Cardiac muscle cell (in vitro differentiated cells and primary cell): ENCODE measurements at places on chromosomes 7 and 10.

GRCh38 chr7:46291050-46291438 lies 370.0 kb upstream of the IGFBP3 start:
- peak overlapping the region; percentile 67 for H3K27ac ChIP-seq
- no peak overlapping the region for H3K4me3 ChIP-seq
- peaks cover 37% of the 10 kb centered on the region for H3K4me1 ChIP-seq

DNA sequence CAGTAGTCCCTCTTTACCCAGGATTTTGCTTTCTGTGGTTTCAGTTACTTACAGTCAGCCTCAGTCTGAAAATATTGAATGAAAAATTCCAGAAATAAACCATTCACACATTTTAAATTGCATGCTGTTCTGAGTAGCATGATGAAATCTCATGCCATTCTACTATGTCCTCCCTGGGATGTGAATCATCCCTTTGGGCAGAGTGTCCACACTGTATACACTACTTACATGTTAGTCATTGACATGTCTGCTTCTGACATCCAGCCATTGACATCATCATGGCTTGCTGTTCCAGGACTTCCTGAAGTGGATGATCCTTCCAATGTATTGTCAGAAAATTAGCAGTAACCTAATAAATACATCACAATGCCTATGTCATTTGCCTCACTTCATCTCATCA lies 34.6 kb upstream of the MALRD1 start:
- no peaks in the 10 kb centered on the region for H3K36me3 ChIP-seq
- H3K27ac ChIP-seq: no peak overlapping the region
- no peaks in the 10 kb centered on the region for H3K27me3 ChIP-seq
- peak; percentile 2 for DNase-seq

- no peak overlapping the region for H3K4me3 ChIP-seq
- no peaks in the 10 kb centered on the region for H3K36me3 ChIP-seq
- DNase-seq: no peak
- no peak overlapping the region for H3K27ac ChIP-seq
- H3K4me1 ChIP-seq: peaks cover 28% of the 10 kb centered on the region
- H3K27me3 ChIP-seq: no peaks in the 10 kb centered on the region
Observed at GRCh38 chr10:33673839-33674415, 339.5 kb upstream of the NRP1 start.

- H3K4me1 ChIP-seq: peaks cover 1% of the 10 kb centered on the region
- no peaks in the 10 kb centered on the region for H3K36me3 ChIP-seq
- no peak overlapping the region for H3K27ac ChIP-seq
- no peak overlapping the region for H3K4me3 ChIP-seq
Observed at GRCh38 chr10:30839652-30840051, 192.0 kb downstream of the ZNF438 start.

DNA sequence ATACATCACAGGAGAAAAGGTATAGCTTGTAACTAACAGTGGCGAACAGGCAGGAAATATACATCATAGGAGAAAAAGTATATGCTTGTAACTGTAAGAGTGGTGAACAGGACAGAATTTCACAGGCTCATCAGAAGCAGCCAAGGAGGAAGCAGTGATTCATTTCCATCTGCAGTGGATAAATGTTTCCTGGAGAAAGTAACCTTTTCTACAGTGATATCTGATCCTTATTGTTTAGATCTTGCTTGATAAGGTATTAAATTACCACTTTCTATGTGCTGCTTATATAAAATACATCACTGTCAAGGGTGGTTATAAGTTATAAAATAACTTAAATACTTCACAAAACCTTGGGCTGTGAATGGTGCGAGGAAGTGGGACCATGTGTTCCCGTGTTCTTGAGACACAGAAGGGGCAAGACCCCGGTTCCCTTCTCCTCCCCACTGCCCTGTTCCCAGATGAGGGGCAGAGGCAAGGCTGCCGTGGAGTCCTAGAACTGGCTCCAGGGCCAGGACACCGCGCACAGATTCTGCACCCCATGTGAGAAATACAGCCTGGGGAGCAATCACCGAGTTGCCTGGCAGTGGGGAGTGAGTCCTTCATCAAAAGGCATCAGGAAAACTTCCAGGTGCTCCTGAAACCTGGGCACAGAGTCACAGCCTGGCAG lies 135.2 kb downstream of the DIP2C start:
- H3K27me3 ChIP-seq: no peaks in the 10 kb centered on the region
- no peak overlapping the region for H3K27ac ChIP-seq
- H3K4me1 ChIP-seq: no peaks in the 10 kb centered on the region
